ENCODE measurements at places on chromosomes 2 and 18.

DNA sequence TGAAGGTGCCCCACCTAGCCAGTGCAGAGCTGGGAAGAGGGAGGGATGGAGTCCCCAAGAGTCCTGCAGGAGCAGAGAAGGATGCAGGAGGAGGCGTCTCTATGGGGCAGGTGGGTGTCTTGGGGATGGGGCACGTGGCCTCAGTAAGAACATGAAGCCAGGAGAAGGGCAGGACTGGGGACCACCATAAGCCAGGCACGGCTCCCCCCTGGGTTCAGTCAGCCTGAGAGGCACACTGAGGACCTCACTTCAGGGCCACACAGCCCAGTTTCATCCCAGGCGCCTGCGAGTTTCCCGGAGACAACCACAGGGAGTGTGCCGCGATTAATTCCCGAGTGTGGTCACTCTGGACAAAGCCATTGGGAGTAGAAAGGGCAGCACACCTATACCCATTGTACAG is 120.3 kb downstream of the GYPC start:
- no peak for DNase-seq

DNA sequence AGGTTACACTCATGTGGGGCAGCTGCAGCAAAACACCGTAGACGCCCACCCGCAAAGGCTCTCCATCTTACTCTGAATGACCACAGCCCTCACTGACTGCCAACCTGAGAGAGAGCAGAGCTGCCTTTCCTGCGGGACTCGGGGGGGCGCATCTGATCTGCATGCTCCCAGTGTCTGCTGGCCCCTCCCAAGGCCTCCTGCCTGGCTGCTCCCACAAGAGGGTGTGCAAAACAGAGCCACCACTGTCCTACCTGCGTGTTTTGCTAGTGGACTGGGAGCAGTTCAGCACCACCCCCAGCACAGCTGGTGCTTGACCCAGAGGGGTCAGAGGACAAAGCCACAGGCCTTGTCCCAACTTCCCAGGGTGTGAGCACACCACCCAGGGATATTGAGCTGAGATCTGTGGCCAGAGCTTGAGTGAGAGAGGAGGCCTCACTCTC is 76.4 kb downstream of the MYO3B start:
- DNase-seq = no peak

- no peak for DNase-seq
Observed at GRCh38 chr2:188416367-188416766, 124.7 kb downstream of the GULP1 start.

GRCh38 chr2:110900191-110900590 is 167.8 kb downstream of the ACOXL start:
- DNase-seq = no peak

- no peak for DNase-seq
Observed at GRCh38 chr2:30287857-30288513, 56.7 kb downstream of the LBH start.

GRCh38 chr18:22742409-22742808 is 190.7 kb upstream of the RBBP8 start:
- DNase-seq = no peak

DNA sequence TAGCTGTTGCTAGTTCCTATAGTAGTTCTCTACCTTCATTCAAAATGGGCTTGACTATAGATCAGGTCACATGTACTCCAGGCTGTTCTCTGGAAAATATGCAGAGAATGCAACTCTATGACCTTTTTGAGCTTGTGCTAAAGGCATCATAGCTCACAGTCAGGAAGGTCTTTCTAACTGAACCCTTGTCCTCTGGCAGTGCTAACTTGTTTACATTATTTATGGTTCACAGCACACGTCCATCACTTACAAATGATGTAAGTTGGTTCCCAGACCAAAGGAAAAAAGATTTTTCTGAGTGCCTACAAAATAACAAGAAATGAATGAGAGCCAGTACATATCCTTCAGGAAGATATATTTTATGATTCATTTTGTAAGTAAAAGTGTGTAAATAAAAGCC is 236.1 kb downstream of the GCA start:
- DNase-seq = no peak

- DNase-seq = no peak
Observed at GRCh38 chr2:19125901-19126680, 232.3 kb downstream of the OSR1 start.

DNA sequence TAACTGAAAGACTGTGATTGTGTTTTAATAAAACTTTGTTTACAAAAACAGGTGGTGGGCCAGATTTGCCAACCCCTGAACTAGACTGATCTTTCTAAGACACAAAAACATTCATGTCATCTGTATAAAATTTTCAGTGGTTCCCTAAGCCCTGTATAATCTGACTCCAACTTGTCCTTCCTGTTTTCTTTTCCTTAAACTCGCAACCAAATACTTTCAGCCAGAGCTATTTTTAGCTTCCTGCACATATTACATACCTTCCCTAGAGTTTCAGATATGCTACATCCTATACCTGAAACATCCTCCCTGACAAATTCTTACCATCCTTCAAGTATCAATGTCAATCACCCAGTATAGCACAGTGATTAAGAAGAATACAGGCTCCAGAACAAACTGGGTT is 4.8 kb downstream of the GCFC2 start:
- no peak for DNase-seq

GRCh38 chr2:200624026-200624425 is 38.2 kb downstream of the AOX1 start:
- DNase-seq = no peak

GRCh38 chr18:8705238-8705960 is at the start of gene MTCL1:
Gene MTCL1, plus strand, starts transcription at chr18:8705556. Its CDS starts 105 bp downstream, at chr18:8705661.
- DNase-seq = no peak

- DNase-seq = no peak
Observed at GRCh38 chr18:77949355-77949973, 699.8 kb downstream of the GALR1 start.

DNA sequence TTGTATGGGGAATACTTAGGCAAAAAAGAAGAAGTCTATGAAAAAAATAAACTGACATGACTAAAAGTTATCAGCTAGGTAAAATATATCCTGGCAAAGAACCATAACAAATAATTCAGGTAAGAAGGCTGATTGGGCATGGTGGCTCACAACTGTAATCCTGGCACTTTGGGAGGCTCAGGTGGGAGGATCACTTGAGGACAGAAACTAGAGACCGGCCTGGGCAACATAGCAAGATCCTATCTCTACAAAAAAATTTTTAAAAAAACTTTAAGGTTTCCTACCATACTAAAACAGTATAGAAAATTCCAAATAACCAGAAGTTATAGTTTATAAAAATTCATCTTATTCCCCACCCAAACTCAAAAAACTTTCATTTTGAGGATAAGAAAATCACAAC is 10.8 kb downstream of the NCKAP1 start:
- DNase-seq = no peak

DNA sequence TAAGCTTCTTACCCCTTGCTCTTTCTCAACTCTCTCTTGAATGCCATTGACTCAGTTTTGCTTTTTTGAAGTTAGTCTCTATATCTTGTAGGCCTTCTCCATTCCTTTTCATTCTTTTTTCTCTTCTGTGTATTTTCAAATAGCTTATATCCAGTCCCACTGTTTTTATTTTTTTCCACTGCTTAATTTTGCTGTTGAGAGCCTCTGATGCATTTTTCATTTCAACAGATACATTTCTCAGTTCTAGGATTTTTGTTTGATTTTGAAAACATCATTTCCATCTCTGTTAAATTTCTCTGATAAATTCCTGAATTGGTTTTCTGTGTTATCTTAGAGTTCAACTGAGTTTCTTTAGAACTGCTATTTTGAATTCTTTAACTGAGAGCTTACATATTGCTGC is 45.9 kb downstream of the MIB1 start:
- DNase-seq = no peak

DNA sequence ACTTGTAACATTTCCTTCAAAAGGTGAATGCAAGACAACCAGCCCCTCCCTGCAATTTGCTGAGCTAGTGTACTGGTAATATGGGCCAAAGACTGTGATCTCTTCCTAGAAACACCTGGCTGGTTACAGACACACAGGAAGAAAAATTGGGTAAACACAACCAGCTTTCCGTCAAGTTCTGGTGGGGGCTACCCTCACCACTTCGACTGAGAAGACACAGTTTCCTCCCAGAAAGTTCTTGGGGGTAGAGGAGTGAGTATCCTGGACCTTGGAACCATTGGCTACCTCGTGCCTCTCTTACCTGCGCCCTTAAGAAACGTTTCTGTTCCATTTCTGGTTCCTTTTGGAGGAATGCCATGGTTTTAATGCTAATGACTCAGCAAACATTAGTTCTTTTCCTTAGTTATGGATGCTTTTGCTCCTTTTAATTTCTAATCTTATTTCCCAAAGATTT is 120.9 kb upstream of the DLX2 start:
- DNase-seq = no peak

DNA sequence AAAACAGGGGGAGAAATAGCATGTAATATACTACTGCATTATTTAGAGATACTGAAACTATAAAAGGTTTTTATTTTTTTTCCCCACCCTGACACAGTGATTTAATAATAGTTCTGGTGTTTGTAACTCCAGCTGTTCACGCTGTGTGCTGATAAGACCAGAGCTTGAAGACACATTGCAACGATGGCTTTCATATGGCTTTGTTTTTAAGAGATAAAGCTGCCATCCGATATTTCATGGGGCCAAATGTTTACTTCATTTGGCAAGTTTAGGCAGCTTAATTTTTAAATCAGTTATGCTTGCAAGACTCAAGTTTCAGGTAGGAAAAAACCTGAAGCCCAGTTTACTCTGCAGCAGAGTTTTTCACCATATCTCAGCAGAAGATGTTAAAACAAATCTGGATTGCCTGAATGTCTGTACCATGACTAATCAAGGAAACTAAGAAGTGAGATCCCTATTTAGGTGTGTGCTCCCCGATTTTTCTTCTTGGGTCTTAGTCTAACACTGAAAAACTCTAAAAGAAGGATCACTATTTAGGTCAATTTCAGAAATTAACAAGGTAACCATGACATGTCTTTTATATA is 508.6 kb downstream of the PARD3B start:
- DNase-seq = no peak

- DNase-seq = no peak
Observed at GRCh38 chr18:50721451-50722120, 98.2 kb downstream of the MRO start.

DNA sequence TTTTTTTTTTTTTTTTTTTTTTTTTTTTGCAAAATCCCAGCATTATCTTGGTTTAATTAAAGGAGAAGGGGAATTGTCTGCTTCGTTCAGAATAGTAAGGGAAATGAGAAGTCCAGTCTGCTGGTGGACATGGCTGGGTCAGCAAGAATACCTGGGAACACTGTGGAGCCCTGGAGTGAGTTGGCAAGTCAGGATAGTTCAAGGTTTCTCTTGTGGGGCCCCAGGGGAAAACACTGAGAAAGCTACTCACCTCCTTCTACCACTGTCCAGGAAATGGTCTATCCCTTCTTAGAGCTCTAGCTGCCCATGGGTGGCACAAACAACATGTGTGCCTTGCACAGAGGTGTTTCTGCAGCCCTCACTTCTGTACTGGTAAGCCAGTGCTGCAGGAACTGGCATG is 169.1 kb upstream of the SIX2 start:
- no peak for DNase-seq

- no peak for DNase-seq
Observed at GRCh38 chr18:62829936-62830335, 114.6 kb downstream of the PHLPP1 start.

- DNase-seq = no peak
Observed at GRCh38 chr2:128497461-128497860, 178.8 kb upstream of the HS6ST1 start.

DNA sequence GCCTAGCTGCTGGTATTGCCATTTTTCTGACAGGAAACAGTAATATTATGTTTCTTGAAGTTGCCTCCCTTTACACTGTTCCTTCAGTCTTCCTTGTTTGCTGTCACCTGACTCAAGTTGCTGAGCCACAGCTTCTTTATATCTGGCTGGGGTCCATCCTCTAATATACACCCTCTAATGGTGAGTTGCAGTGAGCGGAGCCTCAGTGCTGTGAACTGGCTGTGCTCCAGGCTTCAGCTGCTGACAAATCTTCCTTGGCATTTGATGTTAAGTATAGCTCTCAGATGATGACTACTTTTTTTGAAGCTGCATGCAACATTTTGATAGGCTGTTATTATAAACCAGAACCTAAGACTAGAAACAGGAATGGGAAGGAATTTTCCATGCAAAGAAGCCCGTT is 366.7 kb downstream of the NUP35 start:
- DNase-seq = no peak

DNA sequence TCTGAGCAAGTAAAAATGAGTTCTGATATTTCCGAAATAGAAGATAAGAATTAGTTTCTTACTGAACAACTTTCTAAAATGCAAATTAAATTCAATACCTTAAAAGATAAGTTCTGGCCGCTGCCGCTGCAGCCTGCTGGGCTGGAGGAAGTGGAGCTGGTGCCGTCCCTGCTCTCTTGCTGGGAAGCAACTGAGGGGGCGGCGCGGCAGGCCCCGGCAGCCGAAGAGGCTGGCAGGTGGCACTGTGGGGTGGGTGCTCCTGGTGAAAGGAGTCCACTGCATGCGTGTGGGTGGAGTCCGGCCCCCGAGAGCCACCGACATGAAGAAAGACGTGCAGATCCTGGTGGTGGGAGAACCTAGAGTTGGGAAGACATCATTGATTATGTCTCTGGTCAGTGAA is 89.5 kb upstream of the ZNF519 start:
- no peak for DNase-seq

GRCh38 chr2:233503947-233504637 is 62.5 kb downstream of the USP40 start:
- no peak for DNase-seq

- peak; percentile 11 for DNase-seq
Observed at GRCh38 chr2:63049970-63050333, 678 bp upstream of the OTX1 start.
